ENCODE measurements at places on chromosomes 2 and 18. TPM values are rescaled to one million over a fixed set of nuclear protein-coding genes. Genes with fewer than 3 reads are reported as not detected.

The PROKR1 gene
- not detected for total RNA-seq

- DNase-seq = no peak
Observed at GRCh38 chr2:1543776-1544477, 130.7 kb downstream of the TPO start.

The CDKL4 gene
- total RNA-seq = not detected

DNA sequence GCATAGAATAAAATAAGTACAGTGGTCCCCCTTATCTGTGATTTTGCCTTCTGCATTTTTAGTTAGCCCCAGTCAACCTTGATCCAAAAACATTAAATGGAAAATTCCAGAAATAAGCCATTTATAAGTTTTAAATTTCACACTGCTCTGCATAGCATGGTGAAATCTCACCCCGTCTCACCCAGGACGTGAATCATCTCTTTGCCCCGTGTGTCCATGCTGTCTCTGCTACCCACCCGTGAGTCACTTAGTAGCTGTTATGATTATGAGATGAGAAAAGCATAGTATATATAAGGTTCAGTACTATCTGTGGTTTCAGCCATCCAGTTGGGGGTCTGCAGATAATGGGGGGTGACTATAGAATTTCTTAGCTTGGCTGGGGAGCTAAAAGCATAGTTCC, 67.3 kb downstream of the RHBDD1 start:
- no peak for DNase-seq

The COL6A3 gene
- 228 TPM for total RNA-seq

The CPS1 gene
- 15.1 TPM for total RNA-seq

The SP140 gene
- 4.5 TPM for total RNA-seq

- no peak for DNase-seq
Observed at GRCh38 chr2:236305531-236305930, 41.3 kb upstream of the ASB18 start.

- no peak for DNase-seq
Observed at GRCh38 chr2:12110481-12110880, 364.0 kb downstream of the LPIN1 start.

- DNase-seq = no peak
Observed at GRCh38 chr18:78868330-78869316, 111.0 kb upstream of the SALL3 start.

GRCh38 chr2:210561475-210561874, 5.1 kb downstream of the CPS1 start:
- no peak for DNase-seq

The SGO2 gene
- 1.5 TPM for total RNA-seq

DNA sequence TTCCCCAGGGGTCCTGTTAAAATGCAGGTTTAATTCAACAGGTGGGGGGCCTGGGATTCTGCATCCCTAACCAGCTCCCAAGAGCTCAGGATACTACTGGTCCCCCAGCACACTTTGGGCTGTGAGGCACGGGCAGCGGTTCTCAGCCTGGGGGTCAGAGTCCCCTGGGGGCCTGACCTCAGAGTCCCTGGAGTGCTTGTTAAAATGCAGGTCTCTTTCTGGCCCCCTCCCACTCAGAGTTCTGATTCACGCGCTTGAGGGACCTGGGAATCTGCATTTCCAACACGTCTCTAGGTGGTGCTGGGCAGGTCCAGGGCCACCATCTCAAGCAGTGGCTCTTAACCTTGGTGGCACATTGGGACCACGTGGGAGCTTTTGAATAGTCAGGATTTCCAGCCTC, 2.8 kb upstream of the OTOS start:
- DNase-seq = no peak

DNA sequence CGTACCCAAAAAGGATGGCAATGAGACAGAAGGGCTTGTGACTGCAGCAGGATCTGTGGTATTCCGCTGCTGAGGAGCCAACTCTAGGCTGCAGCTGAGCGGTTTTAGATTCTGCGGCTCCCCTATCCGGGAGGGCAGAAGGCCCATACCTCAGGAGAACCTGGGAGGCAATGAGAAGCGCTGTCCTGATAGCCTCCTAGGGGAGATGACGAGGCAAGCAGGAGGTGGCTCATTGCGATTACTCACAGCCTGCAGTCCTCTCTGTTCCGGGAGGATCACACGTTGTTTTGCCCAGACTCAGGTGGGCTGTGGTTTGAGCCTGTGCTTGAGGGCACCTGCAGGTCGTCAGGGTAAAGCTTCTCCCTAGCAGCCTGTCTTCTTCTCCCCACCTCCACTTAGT, 65.1 kb downstream of the COA5 start:
- no peak for DNase-seq

- peak; percentile 66 for DNase-seq
Observed at GRCh38 chr2:230660294-230661060, 52.2 kb upstream of the CAB39 start.

The C1QL2 gene
- total RNA-seq = not detected

DNA sequence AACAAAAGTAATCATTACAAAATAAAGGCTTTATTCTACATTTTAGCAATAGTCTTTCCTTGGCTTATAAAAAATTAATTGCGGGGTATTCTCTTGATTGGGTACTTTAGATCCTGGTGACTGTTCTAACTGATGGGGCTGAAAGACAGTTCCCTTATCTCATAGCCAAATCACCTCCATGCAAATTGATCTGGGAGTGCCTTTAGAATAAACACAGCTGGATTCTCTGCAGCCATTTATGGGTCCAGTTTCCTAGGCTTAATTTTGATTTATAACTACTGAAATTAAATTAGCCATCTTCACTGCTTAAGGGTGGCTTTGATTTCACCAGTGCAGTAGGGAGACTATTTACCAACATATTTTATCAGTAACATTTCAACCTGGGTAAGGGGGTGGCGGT, 337.1 kb downstream of the NRXN1 start:
- no peak for DNase-seq

- DNase-seq = no peak
Observed at GRCh38 chr2:216149741-216150140, 40.6 kb downstream of the XRCC5 start.

- DNase-seq = no peak
Observed at GRCh38 chr2:197216361-197216979, 94.1 kb downstream of the ANKRD44 start.

GRCh38 chr18:57816208-57816954, 13.3 kb upstream of the ATP8B1 start:
- no peak for DNase-seq

The MAP3K19 gene
- not detected for total RNA-seq

- no peak for DNase-seq
Observed at GRCh38 chr2:39723946-39724827, 54.9 kb downstream of the THUMPD2 start.

- DNase-seq = no peak
Observed at GRCh38 chr2:131040661-131041401, 52.4 kb downstream of the FAM168B start.

DNA sequence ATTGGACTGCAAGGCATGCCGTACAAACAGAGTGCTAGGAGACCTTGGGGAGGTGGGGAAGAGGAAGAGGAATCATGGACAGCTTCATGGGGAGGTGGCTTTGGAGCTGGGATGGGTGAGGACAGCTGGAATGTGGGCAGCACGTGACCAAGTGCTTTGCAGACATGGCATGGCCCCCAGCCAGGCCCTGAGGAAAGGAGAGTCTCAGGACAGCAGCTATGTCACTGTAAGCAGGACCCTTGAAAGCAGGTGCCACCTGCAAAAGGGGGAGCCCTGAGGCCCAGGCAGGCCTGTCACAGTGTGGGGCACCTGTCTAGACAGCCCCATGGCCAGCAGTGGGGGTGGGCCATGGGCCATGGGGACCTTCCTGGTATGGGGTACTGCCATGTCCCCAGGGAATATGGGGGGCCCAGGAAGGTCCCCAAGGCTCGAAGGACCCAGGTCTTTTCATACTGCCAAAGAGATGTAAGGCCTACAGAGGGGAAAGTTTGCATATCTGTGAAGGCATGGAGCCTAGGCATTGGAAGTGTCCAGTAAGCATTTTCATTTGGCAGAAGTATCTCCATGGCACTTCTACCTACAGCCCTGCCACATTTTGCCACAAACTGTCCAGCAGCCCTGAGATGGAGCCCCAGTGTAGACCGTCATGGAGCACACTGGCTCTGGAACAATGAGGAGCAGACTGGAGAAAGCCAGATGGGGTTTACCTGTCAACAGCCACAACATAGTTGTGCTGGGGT, 9.9 kb downstream of the PAX8 start:
- DNase-seq = no peak

- DNase-seq = no peak
Observed at GRCh38 chr2:138034536-138034935, 70.3 kb downstream of the HNMT start.

DNA sequence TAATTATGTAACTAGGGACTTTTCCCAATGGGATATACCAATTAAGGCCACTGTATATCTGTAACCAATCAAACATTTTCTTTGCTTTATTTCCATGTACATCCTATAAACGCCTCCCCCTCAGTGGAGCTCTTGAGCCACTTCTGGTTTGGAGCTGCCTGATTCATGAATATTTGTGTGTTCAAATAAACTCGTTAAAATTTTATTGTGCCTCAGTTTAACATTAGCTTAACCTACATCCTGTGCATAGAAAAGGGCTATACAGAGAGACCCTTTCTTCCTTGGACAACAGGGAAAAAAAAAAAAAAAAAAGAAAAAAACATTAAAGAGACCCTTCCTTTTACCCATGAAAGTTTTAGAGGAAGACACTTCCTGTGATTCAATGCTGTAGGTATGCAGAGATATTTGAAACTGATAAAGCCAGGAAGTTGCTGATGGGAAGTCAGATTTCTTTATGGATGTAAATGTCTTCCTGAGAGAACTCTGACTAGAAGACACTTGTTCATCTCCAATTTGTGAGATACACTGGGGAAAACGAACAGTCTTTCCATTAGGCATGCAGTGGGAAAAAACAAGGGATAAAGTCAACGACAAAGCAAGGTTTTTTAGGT, 614.6 kb upstream of the SOX11 start:
- no peak for DNase-seq

The WNT10A gene
- total RNA-seq = 1.3 TPM

DNA sequence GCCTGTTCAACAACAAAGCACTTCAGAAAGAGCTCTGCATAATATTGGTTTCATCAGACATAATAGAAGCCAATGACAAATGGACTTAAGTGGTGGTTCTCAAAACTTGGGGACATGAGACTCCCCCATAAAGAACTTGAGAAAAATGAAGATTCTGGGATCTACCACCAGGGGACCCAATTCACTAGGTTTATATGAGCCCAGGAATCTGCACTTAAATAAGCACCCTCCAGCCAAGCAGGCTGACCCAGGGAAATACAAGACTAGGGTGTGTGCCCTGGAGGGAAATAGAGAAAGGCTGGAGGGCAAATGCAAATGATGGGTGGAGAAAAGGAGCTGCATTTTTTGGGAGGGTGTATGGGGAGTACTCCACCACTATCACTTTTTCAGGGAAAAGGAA, 52.5 kb downstream of the SATB2 start:
- DNase-seq = no peak

GRCh38 chr2:36367486-36367885, 11.9 kb downstream of the CRIM1 start:
- DNase-seq = no peak

The CDK15 gene
- 1.1 TPM for total RNA-seq

The CHRND gene
- total RNA-seq = not detected

The TEKT4 gene
- not detected for total RNA-seq

DNA sequence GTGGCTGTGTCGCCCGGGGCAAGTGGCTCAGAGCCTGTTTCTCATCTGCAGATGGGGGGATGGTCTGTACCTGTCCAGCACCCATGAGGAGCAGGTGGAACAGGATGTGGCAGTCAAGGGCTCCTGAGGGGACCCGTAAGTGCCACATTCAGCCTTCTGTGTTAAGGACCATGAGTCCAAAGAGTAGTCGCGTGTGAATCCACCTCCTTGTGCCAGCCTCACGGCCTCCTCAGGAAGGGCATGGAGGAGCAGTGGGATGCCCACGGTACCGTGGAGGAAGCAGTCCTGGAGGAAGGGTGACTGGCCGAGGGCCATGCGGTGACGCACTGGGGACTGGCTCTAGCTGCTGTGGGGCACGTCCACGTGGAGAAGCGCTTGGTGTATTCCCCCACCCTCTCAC, 61.1 kb downstream of the ODC1 start:
- no peak for DNase-seq

DNA sequence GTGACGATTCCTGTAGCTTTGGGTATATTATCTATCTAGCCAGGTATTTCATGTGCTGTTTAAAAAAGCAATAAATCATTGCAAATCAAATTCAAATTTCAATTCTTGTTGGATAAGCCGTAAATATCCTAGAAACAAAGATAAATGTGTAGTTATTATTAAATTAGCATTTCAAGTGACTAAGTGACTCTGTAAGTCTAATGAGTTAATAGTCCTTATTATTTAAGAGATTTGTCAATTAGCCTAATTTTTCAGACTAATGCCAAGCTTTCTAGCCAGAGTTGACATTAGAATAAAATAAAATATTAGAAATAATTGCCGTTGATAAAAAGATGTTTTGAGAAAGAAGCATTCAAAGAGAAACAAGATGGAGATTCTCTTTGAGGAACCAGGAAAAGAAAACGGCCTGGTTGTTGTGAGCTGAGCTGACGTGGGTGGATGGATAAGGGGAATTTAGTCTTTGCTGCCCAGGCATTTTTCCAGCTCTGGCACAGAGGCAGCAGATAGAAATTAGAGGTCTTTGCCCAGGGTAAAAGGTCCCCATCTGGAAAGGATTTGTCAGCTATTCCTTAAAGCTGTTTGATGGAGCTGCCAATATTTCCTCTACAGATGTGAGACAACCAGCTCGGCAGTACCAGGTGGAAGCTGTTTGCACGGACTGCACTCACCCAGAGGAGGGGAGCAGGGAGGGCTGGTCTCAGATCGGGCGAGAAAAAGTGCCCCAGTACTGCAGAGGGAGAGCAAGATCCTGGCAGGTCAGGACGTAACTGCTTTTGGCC, 117.3 kb upstream of the SEC11C start:
- no peak for DNase-seq

Data from tibial nerve (tissue), 4 donors.